ENCODE measurements at places on chromosomes 11 and 22.

DNA sequence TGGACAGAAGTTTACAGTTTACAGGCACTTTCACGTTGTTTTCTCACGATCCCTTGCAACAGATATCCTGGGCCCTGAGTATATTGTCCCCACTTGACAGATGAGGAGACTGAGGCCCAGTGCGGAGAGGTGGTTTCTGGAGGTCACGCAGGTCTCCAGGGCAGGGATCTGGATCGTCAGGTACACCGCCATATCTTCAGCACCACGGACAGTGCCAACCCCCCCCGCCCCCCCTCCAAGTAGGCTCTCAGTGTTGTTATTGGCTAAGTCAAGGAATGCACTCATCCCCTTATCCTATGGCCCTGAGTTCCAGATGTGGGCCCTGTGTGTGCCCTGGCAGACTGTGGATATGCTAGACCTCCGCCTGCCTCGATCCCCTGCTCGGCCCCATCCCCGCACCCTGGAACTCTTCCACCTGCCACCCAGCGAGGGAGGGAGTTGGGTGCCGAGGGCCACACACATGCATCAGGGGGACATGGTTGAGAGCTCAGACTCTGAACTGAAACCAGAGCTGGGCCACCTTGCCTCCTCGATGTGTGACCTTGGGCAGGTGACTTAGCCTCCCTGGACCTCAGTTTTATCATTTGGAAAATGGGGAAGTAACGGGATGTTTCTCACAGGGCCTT, 37.5 kb downstream of the MPPED1 start:
- DNase-seq = no peak

DNA sequence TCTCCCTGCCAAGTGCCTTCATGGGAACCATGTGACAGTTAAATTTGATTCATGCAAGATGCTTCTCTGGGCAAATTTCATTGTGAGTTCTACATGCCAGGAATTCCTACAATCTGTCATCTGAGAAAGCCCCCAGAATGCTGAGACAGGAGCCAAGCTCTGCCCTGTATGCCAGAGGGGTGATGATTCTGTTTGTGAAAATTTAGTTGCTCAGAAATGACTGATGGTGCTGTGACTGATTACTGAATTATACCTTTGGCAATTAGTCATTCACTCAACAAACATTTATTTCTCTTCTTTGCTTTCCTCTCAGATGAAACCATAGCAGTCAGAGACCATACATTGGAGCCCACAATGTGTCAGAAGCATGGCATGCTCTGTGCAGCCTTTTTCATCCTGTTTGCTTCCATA, 69.0 kb upstream of the ZBED5 start:
- DNase-seq = no peak

DNA sequence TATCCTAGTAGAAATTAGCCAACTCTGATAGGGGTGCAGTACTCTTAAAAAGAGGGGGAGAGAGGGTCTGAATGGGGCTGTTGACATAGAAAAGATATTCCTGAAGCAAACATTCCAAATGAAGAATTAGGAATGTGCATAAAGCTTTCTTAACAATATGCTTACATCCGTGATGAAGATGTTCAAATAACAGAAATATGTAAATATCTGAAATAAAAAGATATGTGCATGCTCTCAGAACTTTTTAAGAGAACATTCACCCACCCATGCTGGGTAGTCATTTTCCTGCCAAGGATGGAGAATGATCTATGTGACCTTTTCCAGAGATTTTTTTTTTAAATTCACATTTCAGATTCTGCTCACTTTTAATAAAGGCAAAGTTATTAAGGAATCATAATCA, 80.6 kb downstream of the GRIA4 start:
- DNase-seq = no peak

DNA sequence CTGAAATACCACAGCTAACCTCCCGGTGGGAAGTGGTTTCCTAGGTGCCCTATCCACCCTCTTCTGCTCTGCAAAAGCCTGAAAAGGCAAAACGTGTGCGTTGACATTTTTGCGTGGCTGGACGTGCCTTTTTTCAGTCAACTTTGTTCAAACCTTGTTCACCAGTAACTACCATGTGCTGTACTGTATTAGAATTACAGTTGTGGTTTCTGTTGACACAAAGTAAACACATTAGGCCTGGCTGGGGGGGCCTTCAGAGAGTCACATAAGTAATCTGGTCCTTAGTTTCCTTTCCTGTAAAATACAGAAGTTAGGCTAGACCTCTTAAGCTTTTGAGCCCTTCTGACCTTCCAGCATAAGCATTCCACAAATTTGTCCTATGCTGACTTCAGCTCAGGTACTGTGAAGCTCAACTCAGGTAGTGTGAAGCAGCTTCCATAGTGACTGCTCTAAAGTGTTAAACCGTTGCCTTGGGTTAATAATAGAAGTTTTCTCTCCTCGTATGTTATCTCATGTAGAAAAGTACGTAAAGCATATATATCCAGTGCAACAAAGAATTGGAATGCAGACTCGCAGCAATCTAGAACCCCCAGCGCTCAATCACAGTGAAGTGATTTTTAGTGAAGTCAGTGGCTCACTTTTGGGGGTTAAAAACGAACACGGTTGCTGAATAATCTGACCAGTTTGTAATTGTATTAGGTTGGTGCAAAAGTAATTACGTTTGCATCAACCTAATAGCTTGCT, 1.8 kb downstream of the EWSR1 start:
- no peak for DNase-seq

DNA sequence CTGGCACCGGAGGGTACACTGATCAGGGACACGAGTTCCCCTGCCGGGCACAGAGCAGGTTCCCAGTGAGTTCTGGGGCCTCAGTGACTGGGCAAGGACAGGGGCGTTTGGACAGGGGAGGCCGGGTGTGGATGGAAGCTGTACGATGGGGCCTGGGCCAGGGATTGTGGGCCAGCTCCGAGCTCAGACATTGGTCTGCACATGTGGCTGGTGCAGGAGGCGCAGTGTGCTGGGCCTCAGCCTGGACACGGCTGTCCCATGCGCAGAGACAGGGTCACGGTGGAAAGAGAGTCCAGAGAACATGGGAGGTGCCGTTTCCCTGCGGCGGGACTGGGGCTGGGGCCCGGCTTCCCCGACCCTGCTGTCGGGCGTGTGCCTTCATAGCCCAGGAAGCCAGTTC, 60.7 kb downstream of the CDKN1C start:
- DNase-seq = no peak

DNA sequence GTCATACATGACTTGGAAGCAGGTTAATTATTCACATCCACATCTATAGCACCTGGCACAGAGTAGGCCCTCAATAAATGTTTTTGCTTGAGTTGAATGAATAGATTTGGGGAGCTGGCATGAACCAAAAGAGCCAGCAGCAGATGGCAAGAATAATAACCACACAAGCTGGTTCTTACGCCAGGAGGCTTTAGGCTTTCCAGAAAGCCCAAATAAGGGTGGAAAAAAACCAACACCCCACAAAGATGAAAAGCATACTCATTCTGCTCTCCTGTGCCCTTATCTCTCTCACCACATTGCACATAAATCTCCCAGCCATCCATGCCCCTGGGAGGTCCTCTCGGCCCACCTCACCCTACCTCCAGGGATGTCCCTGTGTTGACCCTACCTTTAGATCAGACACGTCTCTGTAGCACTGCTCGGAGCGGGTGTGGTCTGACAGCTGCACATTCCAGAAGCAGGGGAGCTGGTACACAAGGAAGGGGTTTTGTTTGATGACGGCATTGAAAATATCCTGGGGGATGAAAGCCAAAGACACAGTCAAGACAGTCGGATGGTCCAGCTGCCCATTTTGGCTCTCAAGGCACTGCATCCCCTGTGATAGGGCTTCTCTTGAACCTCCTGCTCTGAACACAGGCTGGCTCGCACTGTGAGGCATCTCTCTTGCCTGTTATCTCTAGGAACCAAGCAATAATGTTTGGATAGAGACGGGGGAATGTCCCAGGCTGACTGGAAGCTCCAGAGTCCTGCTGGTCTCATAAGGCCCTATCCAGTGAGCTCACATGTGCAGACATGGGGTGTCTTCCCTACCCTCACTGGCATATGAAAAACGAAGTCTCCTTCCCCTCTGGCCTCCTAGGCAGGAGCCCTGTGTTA, 323.6 kb upstream of the SYN3 start:
- DNase-seq = no peak

GRCh38 chr11:125073616-125074483, 10.7 kb downstream of the SLC37A2 start:
- DNase-seq = no peak

DNA sequence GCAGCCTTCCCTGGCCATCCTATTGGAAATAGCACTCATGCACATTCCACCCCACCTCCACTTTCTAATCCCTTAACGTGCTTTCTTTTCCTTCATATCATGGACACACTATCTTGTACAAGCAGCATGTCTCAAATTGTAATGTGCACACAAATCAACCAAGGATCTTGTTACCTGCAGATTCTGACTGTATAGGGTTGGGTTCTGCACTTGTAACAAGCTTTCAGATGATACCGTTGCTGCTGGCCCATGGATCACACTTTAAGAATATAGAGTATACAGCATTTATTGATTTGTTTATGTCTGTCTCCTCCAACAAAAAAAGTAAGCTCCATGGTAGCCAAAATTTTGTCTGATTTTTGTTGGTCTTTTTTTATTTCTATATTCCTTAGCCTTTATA, 32.4 kb upstream of the POU2AF1 start:
- no peak for DNase-seq

DNA sequence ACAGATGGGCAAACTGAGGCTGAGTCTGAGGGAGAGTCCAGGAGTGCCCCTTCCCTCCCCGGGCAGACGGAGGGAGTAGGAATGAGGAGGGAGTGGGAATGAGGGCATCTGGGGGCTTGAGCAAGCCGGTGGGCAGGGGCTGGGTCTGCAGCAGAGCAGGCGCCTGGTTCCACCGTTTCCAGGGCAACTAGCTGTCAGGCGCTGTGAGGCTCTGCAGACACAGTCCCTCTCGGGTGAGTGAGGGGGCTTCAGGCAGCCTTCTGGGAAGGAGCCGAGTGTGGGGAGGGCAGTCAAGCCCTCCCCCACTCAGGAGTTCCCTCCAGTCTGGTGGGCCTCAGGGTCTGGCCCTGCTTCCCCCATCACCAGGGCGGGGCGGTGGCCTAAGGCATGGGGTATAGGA, 19.0 kb downstream of the TMEM258 start:
- no peak for DNase-seq

- DNase-seq = no peak
Observed at GRCh38 chr11:104451197-104451893, 287.4 kb upstream of the PDGFD start.

DNA sequence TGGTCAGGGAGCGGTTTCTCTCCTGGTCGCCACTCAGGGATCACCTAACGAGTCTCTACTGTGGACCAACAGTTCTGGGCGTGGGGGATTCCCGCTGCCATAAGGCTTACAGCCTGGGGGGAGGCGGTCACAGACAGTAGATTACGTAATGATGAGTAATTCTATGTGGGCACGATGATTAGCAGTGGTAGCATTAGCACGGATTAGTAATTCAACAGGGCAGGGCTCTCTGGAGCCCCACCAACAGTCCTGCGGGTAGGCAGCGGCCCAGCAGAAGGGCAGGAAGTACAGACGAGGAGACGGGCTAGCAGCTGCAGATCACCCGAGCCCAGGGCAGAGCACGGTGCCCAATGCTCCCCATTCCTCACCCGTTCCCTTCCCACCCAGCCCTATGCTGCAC, 3.6 kb downstream of the SHISAL1 start:
- DNase-seq = no peak

- peak; percentile 28 for DNase-seq
Observed at GRCh38 chr11:34300026-34300925, 57.5 kb downstream of the ABTB2 start.

DNA sequence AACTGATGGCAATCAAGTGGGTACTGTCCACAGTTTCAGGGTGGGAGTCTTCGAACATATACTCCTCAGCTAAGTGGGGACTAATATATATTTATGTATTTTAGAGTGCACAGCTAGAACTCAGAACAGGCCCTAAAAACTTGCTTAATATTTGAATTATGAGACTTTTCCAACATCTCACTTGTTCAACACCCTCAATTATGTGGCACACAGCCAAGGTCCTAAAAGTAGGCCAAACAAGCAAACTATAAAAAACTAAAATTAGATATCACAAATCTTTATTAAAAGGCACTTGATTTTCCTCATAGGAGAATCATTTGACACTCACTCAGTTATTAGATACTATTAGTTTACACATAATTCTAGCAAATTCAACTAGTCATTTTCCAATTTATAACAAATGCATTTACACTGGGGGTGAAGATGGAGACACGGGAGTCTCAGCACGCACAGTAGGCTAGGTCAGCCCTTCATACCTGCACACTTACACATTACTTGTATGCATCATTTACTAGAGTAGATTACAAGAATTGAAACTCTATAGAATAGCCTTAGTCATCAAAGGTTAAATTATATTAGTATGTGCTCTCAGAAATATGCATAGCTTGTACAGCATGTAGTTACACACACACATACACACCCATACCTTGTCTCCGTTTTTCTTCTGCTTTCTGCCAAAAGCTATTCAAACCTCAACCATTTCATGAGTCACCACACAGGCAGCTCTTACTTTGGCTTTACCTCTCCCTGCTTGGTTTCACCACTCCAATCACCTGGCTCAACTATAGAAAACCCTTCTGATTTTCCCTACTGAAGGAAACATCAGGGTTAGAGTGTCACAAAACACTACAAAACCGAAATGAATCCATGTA, 171.5 kb downstream of the SBF2 start:
- DNase-seq = no peak

DNA sequence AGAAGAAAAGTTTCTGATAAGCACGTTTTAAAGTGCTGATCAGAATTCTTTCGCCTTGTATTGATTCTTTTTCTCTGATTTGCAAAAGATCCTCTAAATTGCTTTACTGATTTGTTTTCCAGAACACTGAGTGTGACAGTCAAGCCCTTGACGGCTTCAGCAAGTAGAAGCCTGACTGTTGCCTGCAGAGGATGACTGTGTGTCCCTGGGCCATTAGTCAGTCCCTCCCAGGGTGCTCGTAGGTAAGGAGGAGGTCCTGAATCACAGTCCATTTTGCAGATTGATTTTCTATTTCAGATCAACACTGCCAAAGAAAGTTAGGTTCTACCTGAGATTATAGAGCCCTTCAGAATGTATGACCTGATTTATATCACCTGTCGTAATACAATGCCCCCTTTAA, 38.6 kb upstream of the POGLUT3 start:
- no peak for DNase-seq

DNA sequence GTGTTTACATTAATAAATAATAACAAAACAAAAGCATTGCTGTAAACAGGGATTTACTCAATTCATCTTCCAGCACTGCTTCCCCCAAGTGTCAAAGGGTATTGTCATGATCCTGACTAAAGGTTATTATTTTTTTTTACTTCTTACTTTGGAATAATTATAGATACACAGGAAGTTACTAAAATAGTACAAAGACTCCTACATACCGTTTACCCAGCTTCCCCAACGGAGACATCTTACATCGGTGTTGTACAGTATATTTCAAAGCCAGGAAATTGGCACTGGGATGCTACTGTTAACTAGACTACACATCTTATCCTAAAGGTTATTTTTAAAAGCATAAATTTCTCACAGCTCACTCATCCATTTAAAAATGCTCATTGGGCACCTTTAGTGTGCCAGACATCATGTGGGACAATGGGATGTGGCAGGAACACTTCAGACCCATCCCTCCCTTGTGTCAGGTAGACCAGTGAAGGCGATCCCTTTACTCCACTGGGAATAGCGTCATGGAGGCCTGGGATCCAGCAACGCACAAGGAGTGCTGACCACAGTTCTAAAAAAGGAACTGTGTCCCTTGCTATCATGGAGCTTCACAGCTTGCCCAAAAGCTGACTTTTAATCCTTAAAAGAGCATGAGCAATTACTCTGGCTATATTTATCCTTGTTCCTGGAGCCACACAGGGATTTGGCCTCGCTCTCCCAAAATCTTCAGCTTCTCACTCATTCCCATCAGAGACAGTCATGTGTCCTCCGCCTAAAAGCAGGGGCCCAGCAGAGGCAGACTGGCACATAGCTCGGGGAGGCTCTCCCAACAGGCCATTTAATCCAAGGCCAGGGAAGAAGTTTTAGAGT, 3.1 kb upstream of the IRAG1 start:
- DNase-seq = no peak
